ENCODE measurements at places on chromosomes 7 and 10. TPM values are rescaled to one million over a fixed set of nuclear protein-coding genes. Genes with fewer than 3 reads are reported as not detected.

IDI2 gene
- total RNA-seq, result not detected

LEP gene
- not detected for total RNA-seq

GRCh38 chr7:24740871-24741270, 16.4 kb downstream of the GSDME start:
- DNase-seq, result no peak

DNA sequence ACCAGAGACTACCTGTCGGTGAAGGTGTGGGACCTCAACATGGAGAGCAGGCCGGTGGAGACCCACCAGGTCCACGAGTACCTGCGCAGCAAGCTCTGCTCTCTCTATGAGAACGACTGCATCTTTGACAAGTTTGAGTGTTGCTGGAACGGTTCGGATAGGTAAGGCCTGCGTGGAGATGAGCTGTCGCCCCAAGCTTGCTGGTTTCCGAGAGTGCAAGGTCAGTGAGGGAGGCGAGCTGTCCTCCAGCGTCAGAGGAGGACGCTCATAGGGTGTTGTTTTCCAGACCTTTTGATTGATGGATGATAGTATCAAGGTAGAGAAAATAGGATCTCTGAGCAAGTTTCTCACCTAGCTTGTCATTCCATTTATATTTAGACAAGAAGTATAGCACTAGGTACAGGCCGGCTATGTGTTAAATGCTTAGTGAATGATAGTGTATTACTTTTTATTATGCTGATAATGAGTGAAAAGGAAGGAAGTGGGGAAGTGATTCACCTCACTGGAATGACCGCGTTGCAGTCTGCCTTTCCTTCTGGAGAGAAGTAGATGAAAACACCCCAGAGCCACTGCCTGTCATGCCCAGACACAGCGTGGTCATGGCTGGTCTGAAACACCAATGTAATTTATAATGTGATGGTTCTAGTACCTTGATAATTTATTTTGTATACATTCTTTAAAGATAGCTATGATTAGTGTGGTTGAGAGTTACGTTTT, 33.9 kb downstream of the BNIP3 start:
- no peak for DNase-seq

DNA sequence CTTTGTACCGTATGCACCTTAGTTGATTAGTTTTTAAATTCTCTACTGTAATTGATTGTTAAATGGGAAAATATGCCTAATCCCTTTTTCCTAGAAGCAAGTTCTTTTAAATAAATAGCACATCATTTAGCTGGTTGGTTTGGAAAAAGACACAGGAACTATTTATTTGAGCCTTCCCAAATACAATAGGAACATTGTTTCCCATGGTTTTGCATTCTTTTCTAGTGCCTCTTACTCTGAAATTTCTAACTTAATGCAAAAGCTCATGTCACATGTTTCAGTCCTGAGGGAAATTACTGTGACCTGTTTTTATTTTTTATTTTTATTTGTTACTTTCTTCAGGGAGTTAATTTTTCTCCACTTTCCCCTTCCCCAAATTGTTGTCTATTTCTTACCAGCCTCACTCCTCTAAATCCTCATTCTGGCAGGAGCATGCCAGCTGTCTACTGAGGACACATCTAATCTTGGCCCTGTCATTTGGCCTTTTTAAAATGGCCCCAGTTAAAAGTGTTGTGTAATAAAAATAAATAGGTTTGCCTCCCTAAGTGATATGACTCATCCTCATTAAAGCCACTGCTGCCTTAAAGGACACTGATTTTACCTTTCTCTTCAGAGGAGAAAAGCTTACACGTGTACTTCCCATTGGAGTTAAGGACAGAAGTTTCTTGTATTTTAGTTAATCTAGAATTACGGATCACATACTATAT, 94.5 kb downstream of the PPP1R3A start:
- no peak for DNase-seq

- DNase-seq, result no peak
Measured at GRCh38 chr10:54797636-54798321, 3.3 kb downstream of the PCDH15 start.

- DNase-seq, result no peak
Measured at GRCh38 chr10:5314840-5315239, 49.9 kb upstream of the UCN3 start.

- no peak for DNase-seq
Measured at GRCh38 chr10:114245121-114245791, 6.2 kb downstream of the VWA2 start.

DNA sequence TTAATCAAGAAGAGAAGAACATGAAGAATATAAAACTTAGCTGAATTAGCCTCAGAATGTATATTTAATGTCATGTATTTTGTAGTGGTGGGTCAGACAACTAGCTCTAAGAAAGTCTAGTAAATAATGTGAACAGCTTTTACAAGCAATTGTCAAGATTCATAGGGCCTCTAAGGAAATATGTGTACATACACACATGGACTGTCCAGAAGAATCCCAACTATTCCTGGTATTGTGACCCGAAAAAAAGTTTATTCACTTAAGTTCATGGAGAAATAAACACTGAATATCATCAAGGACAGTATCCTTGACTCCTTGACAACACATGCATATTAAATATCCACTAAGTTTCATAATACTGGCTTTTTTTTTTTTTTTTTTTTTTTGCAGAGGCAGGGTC, 11.4 kb upstream of the TWIST1 start:
- DNase-seq, result no peak

DNA sequence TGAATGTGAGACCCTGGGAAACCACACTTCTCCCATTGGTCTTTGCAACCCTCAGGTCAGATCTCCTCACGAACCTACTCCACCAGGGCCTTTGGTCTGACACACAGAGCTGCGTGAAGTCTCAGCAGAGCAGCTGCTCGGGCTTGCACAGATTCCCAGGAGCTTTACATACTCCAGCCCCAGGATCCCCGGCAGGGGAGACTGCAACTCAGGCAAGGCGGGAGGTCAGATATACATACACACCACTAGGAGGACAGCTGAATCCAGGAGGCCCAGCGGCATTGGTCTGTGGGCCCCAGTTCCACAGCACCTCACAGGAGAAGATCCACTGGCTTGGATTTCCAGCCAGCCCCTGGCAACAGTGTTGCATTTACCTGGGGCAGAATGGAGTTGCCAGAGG, 239.2 kb downstream of the GPAM start:
- no peak for DNase-seq
